Jurkat, Clone E6-1 (cell line): ENCODE measurements at places on chromosomes 5 and 9.

DNA sequence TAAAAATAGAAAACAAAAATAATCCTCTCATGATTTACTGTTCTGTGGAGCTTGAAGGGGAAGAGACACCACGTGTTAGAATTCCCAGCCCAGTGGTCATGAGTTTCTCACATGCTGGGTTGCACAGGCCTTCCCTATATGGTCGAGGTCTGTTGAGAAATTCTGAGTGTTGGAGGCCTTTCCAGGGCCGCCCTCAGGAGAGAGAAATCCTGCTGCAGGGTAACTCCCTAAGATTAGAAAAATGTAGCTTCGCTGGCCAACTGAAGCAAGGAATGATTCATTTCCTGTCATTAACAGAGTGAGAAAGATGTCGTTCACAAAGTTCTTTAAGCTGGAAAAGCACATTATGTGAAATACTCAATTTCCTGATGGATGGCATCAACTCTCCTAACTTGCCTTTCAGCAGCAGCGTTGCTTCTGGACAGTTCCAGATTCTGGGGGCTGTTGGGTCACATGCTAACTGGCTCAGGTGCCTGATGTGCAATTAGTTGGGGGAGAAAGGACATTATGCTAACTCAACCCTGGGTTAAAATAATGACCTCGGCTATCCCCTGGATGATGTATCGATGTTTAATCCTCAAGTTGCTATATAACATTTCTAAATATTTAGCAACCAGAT, 104.8 kb upstream of the CD180 start:
- no peak for DNase-seq

- no peak for DNase-seq
Measured at GRCh38 chr9:134360897-134361296, 34.6 kb downstream of the RXRA start.

DNA sequence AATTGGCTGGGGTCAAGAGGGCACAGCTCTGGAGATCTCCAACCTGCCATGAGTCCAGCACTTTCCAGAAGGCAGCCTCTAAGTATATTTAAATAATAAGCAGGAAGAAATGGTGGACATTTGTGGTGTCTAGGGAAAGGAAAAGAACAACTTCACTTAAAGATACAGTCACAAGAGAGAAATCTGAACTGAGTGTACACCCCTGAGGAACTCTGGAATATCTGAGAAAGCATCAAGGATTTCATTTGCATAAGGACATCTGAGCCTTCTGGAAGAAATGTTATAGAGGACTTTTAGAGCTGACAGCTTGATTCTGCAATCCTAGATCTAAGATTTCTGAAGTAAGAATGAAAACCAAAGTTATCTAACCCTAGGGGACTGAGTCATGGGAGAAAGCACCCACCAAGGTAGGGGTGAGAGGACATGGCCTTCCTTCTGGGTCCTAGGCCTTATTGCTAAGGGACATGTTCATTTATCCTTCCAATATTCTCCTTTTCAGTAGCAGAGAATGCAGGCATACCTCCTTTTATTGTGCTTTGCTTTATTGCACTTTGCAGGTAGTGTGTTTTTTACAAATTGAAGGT, 253.4 kb upstream of the SLC24A2 start:
- no peak for DNase-seq

DNA sequence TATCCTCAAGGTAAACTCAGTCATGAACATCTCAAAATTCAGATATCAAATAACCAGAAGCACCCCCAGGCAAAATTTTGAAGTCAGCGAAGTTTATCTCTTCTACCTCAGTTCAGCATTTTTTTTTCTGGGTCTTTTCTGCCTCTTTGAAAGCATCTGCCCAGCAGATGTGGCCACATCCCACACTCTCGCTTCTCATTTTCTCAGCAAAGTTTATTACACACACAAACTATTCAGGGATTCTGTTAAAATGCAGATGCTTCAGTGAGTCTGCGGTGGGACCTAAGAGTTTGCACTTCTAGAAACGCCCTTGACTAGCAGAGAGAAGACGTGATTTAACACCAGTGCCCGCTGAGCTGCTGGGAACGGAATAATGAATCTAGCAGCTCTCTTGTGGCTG, 19.3 kb downstream of the RASEF start:
- no peak for DNase-seq

DNA sequence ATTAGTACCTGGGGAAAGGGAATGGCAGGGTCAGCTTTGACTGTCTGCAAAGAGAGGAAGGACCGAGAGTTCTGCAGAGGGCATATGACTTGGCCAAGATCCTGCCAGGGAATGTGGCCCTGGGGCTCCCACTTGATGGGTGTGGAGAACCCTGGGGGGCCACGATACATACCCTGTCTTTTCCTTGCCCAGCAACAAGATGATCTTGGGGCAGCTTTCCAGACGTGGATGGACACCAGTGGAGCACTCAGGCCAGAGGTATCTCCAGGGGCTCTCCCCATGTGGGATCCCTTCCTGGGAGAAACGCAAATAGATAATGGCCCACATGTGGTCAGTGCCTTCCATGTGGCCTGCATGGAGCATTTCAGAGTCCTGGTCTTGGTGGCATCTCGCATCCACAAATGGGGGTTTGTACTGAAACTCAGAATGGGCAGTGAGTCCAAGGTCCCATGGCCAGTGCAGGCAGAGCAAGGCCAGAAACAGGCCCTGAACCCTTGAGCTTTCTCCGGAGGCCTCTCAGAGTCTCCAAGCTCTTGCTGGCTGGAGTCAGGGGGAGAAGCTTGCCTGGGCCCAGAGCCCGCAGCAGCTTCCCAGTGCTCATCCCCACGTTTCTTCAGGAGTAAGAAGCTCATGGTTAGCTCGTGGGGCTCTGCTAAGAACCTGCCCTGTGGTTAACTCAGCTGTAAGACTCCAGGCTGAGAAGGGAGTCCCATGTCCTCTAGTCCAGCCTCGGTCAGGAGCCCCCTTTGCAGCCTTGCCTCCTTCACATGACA, 18.3 kb upstream of the ORM1 start:
- no peak for DNase-seq

DNA sequence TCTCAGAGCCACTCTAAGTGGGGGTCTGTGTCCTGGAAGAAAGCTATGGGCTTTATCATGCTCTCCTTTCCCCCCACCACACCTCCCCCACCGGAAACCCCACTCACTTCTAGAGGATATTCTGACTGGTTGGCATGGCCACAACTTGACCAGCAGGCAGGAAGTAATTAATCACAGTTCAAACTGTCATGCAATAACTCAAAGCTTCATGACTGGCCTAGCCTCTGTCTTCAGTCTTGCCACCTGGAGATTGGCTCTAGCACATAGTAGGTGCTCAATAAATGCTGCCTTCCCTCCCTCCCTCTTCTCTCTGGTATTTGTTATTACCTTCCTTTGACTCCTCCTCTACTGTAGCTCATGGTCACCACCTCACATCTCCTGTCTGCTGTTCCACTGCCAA, 124.7 kb downstream of the GABBR2 start:
- DNase-seq = no peak
